G401 (cell line): ENCODE measurements at places on chromosomes 4 and X.

- no peak for DNase-seq
These were observed 60.4 kb downstream of the HAND2 start for GRCh38 chr4:173469622-173470021.

DNA sequence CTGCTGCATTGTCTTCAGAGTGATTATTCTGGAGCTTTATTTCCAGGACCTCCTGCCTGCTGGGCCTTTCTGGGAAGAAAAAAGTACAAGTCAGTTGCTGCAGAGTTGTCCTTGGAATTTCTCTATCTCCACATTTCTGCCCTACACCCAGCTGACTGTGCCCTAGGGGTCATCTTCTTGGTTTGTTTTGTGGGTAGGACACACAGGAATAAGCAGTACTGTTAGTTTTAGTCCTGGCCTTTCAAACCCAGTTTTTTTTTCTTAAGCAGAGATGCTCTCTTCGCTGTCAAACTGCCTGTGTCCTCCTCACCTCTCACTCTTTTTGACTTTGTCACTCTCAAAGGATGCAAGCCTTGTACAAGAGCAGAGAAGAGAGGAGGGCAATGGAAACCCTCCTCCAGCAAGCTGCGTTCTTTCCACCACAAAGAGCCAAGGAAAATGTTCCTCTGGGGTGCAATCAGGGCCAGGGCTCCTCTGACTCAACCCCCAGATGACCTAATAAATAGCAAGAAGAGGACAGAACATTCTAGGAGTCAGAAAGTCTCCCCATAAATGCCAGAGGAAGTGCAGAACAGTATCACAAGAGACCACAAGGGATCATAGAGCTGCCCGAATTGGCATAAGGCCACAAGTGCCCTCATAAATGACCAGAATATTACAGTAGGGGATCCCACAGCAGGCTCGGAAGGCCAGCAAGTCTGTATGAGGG lies 186.2 kb downstream of the RCHY1 start:
- DNase-seq: no peak

DNA sequence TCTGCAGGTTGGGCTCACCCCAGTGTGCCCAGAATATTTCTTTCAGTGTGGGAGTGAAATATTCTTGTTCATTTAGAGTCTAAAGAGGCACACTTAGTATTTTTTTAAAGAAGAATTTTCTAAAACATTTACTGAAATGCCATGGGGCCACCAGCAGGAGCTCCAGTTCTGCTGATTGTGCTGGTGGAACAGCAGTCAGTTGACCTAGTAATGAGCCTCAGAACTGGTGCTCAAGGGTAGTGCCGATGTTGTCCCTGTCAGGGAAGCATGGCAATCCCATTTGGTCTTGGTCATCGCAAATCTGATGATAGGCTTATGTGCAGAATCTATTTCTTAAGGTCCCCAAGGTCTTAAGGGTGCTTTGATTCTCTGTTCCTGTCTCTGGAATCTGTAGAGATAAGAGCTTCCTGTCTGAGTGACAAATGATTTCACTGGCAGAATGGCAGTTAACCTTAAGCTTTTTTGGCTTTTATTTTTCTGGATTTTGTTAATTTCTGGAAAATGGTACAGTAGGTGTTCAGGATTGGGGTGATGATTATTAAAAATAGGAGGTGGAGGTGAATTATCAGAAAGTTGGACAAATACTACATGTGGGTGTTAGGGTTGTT lies 31.3 kb downstream of the JADE1 start:
- DNase-seq: no peak

GRCh38 chrX:150486011-150486410 lies 82.4 kb upstream of the MTM1 start:
- peak; percentile 46 for DNase-seq

DNA sequence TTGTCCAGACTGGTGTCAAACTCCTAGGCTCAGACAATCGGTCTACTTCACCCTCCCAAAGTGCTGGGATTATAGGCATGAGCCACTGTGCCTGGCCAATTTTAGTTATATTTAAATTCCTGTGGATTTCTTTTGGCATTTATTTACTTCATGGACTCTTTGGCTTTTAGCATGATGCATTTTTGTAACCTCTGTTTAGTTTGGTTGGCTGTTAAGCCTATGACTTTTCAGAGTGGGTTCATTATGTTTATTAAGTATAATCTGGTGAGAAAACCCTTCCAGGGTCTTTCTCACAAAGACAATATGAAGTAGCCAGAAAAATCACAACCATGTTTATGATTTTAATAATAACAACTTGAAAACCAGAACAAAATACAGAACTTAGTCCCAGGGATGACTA lies 49.4 kb downstream of the USP38 start:
- no peak for DNase-seq

GRCh38 chr4:3452376-3452775 lies 10.6 kb downstream of the HGFAC start:
- DNase-seq: no peak

GRCh38 chr4:17273047-17273446 lies 238.8 kb downstream of the QDPR start:
- no peak for DNase-seq

DNA sequence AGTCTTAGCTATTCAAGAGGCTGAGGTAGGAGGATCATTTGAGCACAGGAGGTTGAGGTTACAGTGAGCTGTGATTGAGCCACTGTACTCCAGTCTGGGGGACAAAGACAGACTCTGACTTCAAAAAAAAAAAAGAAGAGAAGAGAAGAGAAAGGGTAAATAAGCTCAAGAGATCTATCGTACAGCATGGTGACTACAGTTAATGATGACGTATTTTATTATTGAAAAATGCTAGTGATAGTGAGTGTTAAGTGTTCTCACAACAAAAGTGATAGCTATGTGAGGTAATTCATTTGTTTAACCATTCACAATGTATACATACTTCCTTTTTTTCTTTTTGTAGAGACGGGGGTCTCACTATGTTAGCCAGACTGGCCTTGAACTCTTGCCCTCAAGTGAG lies 121.5 kb upstream of the RPL34 start:
- no peak for DNase-seq

GRCh38 chrX:103687696-103688201 lies 1.2 kb upstream of the MORF4L2 start:
- DNase-seq: peak; percentile 81

DNA sequence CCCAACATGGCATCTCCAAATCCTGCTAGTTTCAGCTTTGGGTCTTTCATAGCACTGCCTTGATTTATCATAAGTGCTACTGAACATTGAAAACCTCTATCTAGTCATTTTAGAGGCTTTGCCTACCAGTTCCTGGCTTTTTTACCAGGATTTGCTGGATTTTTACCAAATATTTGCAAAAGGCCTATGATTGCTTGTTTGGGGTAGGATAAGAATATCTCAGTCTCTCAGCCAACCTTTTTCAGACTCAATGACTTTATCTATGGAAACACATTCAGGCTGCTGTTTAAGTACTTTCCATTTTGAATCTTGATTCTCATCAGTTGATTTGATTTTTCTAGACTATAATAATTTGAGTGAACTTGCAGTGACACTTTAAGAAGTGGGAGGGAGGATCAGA lies 80.1 kb downstream of the NPFFR2 start:
- DNase-seq: no peak

DNA sequence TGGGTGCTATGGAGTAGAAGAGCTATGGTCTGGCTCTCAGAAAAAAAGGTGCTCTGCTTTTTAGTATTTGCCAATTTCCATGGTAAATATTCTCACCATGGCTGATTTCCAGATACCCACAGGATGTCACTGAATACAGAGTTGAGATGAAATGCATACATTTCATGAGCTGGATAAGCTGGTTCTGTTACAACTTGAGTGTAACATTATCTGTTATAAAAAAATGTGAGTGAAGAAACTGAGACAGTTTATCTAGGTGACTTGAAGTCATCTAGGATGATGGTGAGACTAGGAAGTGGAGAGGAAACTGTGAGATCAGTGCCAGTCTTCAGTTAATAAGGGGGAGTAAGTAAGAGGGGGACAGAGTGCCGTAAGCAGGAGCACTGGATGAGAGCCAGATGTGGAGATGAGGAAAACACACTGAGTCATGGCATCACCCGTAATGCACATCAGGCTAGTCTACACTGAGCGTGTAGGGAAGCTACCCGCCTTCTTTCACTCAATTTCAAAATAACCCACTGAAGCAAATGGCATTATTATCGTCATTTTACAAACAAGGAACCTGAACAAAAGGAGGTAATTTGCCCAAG lies 5.0 kb downstream of the HPSE start:
- no peak for DNase-seq

GRCh38 chr4:139144161-139144859 lies 32.7 kb downstream of the ELF2 start:
- DNase-seq: no peak

DNA sequence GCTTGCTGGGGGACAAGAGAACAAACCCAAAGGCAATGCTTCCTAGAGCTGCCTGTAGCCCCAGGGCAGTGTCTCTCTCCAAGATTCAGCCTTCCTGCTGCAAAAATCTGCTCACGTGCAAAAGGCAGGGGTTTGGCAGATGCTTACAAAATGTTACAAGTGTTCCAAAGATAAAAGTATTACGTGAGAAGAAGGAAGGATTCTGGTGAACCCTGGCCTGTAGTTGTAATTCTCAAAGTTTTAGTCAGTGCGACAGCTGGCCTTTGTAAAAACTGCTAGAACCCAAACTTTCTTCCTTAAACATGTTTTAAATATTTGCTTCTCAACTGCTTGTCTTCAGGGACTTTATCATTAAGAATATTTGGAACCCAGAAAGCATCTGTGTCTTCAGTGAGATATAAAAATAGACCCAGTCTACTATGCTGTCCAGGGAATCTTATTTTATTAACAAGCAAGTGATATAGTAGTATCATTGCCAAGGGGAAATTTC lies 232.3 kb downstream of the FRMPD4 start:
- DNase-seq: no peak

DNA sequence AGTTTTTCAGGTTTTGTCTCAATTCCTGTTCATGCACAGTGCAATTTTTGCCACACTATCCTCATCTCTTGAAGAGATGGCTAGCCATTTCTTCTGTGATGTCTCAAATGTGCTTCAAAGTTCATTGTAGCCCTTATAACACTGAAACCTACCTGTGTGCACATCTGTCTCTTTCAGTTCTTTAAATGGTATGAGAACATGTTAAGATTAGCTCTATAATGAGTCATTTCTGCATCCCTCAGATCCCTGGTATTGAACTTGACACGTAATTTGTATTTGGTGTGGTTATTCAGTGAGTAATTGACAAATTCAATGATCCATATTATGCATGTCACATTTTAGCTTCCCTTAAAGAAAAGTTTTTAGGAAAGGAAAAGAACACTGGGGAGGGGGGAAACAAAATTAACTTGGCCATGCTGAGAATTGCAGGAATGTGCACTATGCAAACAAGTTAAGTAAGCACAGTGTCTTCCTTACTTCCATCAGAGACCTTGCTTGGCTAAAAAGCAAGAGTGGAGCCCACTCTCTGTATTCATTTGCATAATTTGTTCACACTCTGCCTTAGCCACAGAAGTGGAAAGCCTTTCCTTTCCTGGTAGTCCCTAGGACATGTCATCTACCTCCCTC lies 659.8 kb upstream of the MAGEB2 start:
- no peak for DNase-seq

DNA sequence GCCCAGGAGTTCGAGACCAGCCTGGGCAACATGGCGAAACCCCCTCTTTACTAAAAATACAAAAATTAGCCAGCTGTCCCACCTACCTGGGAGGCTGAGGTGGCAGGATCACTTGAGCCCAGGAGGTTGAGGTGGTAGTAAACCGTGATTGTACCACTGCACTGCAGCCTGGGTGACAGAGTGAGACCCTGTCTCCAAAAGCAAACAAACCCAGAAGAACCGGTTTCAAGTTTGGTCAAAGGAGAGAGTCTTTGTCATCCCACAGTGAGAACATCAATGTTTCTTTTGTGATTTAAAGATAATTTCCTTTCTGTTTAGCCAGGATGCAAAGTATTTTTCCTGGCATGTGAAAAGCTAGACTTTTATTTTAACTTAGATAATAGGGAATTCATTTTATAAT lies 26.7 kb downstream of the PDK3 start:
- no peak for DNase-seq

- no peak for DNase-seq
These were observed 97.0 kb upstream of the CCSER1 start for GRCh38 chr4:90030202-90030601.

DNA sequence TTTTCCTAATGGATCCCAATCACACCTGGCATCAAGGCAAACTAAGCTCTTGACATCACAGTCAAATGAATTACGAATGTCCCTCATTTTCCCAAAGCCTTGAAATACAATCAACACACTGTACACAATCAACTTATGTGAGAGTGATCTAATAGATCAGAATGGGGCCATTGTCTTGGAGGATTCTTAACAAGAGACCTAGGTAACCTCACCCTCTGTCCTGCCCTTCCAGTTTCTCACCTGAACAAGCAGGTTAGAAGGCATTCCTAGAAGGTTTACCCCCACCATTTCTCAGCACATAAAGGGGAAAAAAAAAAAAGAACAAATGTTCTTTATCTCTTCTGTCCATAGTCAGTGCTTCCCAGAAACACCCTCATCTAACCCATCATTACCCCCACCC lies 6.3 kb downstream of the SLC39A8 start:
- DNase-seq: no peak

GRCh38 chr4:144646523-144647094 lies 653 bp downstream of the HHIP start:
- no peak for DNase-seq

- no peak for DNase-seq
These were observed 1.8 kb upstream of the RENBP start for GRCh38 chrX:153945956-153946943.

DNA sequence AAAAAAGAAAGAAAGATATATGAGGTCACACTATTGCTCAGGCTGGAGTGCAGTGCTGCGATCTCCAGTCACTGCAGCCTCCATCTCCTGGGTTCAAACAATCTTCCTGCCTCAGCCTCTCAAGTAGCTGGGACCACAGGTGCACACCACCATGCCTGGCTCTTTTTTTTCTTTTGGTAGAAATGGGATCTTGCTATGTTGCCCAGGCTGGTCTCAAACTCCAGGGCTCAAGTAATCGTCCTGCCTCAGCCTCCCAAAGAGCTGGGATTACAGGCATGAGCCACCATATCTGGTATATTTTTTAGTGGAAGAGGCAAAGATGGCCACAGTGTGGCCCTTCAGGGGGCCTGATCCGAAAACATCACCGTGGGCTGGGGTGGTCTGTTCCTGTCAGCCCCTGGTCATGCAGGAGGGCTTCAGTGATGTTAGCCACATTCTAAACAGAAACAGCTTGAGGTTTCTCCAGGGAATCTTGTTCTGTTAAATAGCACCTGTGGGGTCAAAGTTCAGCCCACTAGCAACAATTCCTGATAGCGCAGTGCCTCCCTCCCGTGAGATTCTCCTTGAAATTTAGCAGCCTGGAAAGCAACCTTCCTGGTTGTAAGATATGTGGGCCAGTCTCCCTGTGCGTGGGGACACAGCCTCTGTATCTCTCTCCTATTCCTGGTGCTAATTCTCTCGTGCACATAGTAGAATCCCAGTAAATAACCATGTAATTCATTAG lies 7.3 kb upstream of the DHRSX start:
- no peak for DNase-seq

- no peak for DNase-seq
These were observed 89.7 kb downstream of the EPHA5 start for GRCh38 chr4:65580551-65580950.
